Activated CD8-positive, alpha-beta memory T cell treated with anti-CD3 and anti-CD28 coated beads for 1 hour (primary cell): ENCODE measurements at places on chromosomes 12 and 14.

DNA sequence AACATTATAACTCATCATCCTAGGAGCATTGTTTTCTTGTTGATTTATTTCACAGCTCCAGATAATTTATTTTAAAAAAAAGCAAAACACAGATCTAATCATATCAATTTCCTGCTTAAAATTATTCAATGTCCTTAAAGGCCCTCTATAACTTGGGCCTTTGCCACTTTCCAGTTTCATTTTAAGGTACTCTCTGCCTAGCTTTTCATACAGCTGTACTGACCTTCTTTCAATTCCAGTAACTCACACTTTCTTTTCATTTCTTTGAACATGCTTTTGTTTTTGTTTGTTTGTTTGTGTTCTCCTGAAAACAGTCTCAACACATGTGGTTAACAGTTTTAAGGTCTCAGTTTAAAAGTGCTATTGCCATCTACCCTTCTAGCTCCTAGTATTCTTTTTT, 281.9 kb downstream of the ACSS3 start:
- no peak for DNase-seq

DNA sequence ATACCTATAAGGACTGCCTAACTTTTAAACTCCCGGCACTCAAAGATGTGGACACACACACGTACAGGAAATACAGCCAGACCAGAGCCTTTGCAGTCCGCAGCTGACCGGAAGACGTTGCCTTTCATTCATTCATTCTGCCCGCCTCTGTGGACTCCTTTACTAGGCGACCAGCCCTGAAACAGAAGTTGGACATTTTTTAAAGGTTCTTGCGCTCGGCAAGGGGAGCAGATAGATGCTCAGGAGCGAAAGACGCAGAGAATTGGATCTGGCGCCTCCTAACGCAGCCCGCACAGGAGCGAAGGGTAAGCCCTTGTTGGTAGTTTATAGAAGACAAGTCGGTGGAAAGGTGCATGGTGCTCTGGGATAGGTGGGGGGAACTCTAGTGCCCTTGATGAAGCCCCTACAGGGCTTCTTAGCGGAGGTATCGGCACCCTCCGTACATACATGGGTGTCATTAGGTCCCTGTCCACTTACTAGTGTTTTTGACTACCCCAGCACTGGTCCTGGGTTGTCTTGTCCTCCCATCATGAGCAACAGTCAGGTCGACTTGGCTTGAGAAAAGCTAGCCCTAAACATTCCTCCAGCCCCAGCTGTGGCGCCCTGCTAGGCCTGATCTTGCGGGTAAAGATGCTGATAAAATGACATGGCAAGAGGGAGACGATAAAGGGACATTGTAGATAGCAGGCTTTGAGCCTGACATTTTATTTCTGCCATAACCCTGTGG, at the start of gene KDM2B:
TSS of gene KDM2B (minus strand) at position 65 of the 727 bp plus-strand sequence. CDS start 112 bp downstream, outside the sequence.
- DNase-seq = no peak

DNA sequence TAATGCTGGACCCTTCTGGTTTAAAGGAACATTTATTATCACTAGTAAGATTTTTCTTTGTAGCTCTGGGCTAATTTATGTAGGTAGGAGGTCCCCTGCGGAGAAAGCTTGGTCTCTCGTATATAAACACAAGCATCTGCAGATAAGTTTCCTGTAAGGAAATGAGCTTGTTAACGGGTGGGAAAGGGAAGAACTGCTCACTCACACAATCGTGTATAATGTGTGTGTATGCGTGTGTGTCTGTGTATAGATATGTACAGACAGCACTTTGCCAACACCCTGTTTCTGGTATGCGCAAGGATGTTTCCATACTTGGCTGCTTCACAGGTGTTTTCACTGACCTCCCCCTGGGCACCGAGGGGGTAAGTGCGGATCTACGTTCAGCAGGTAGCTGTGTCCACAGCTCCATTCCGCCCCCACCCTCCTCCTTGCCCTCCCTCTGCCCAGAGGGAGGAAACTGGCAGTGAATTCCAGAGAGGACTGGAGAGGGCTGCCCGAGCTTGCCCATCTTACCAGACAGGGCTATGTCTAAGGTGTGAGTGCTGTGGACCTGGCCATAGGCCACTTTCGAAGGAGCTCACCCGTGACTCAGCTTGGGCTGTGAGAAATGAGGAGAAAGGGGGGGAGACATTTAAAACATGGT, 65.2 kb downstream of the NINJ2 start:
- no peak for DNase-seq

DNA sequence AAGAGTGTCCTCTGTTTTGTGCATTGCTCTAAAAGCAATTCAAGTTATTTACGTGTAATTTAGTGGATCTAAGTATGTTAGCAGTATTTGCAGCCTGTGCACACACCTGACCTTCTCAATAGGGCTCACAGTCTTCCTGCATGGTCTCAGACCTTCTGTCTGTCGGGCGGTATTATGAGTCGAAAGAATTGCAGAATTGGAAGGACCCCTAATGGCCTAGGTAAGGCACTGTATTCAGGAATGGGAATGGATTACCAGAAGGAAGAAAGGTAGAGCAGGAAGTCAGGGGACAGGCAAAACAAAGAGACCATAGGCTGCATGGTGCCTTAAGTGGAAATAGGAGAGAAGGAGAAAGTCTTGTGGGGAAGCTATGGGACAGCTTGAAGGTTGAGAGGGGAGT, 341.6 kb downstream of the VRK1 start:
- DNase-seq = no peak

DNA sequence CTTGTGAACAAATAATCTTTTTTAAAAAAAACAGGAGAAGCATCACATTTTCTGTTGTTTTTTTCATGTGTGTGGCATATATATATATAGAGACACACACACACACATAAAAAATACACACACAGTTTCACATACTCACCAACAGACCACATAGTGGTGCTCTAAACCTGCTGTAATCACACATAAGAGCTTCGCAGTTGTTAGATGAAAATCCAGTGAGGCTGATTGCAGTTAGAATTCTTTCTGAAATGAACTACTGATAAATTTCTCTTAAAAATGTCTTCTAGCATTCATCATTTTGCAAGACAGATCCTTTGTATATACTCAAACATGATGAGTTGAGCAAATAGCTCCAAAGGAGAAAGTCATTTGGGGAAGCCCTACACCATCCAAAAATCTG, 434.3 kb upstream of the STXBP6 start:
- no peak for DNase-seq

DNA sequence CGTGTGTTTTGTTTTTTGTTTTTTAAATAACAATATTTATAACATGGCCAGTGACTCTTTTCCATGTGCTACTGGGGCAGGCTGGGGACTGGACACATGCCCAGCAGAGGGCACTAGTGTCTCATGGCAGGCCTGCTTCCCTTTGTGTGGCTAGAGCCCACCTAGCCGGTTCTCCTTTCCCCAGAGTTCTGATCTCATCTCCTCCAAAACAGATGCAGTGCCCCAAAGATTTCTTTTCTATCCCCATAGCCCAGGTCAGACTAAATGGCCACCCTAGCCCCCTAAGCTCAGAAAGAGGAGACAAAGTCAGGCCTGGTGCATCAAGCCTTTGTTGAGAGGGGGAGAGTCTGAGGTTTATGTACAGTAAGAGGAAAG, 21.2 kb downstream of the PRPF40B start:
- DNase-seq = peak; percentile 73

DNA sequence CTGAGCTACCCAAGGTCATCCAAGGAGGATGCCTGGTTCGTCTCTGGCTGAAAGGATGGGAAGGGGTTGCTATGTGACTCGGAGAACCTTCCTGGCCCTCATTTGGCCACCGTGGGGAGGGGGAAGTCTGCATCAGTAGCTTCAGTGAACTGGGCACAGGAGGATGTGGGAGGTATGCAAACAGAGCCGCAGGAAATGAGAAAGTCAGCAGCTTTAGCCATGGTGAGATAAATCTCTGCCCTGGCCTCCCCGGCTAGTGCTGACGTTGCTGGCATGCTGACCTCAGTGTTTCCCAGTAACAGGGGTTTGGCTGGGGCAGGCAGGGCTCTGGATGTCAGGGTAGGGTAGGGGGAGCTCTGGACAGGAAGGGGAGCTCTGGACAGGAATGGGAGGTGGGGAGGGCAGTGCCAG, 2.3 kb upstream of the CEBPE start:
- no peak for DNase-seq

- no peak for DNase-seq
Observed at GRCh38 chr14:104879201-104879982, 14.3 kb downstream of the CEP170B start.

- no peak for DNase-seq
Observed at GRCh38 chr14:79734151-79734550, 477.2 kb downstream of the DIO2 start.

DNA sequence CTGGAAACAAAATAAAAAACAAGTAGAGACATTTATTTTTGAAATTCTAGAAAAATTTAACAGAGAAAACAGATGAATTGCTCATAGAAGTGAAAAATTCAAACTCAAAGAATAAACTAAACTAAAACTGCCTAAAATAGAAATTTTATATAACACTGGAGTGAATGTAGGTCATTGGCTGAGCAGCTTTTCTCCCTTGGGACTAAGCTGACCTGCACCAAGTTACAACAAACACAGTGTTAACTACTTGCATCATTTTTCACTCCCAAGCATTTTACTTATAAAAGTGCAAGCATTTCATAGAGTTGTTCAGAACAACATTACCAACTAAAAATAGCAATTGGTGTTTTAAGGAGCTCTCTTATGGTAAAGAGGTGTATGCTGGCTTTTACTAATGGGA, 298.1 kb downstream of the MED13L start:
- DNase-seq = no peak

DNA sequence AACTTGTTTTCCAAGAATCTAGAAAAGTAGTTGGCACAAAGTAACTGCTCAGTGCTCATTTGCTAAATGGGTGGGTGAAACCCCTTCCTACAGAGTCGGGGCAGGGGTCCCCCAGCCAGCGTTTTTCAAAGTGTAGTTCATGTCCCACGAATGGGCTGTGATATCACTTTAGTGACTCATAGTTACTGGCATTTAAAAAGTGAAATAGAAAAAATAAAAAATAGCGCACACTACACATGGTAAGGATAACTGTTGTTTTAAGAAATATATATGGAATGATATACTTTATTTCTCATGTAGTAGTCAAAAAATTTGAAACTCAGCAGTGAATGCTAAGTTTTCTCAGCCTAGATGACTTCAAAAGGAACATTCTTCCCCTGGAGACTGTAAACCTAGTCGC, 250.4 kb downstream of the CHST11 start:
- no peak for DNase-seq

GRCh38 chr14:91313852-91314251, 69.3 kb upstream of the GPR68 start:
- DNase-seq = no peak

GRCh38 chr12:109027767-109028166, 6.9 kb upstream of the SVOP start:
- no peak for DNase-seq

DNA sequence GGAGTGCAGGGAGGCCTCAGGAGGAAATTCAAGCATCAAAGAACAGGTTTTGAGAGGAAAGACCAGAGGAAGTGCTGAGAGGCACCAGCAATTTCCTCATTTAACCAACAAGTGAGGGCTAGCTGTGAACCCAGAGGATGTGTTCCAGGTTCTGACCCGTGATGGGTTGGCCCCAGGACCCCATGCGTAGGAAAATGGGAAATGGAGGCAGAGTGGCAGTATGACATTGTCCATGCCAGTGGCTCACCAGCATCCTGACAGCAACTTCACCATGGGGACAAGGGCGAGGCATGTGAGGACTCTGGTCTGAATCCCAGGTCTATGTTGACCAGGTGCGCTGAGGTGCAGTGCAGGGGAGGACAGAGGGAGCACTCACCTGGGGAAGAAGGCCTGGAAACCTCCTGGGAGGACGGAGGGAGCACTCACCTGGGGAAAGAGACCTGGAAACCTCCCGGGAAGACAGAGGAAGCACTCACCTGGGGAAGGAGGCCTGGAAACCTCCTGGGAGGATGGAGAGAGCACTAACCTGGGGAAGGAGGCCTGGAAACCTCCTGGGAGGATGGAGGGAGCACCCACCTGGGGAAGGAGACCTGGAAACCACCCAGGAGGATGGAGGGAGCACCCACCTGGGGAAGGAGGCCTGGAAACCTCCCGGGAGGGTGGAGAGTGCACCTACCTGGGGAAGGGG, 6.7 kb upstream of the CACNA2D4 start:
- no peak for DNase-seq

DNA sequence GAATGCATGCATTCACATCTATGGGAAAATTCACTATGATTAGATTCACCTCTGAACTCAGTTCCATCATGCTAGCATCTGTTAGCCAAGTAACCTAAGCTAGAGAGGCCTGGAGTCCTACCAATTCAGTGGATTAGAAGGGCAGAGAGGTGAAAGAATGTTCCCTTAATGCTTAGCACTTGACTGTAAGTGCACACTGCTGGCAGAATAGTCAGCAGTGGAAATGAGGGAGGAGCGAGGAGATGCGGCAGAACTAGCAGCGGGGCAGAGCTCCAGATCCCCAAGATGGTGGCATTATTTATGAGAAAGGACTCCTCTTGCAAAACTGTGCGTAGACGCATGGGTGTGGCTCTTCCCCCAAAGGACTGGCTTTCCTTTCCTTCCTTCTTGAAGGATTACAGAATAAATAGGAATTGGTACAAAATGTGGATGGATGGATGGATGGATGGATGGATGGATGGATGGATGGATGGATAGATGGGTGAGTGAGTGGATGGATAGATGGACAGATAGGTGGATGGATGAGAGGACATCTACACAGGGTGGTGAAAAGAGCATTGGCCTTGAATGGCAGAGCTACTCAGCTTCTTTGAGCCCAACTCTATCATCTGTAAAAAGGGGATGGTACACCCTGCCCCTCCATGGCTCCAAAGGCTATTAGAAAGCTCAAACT, 227.2 kb downstream of the CHST11 start:
- no peak for DNase-seq

GRCh38 chr14:99678198-99678597, 5.9 kb upstream of the CYP46A1 start:
- DNase-seq = no peak

DNA sequence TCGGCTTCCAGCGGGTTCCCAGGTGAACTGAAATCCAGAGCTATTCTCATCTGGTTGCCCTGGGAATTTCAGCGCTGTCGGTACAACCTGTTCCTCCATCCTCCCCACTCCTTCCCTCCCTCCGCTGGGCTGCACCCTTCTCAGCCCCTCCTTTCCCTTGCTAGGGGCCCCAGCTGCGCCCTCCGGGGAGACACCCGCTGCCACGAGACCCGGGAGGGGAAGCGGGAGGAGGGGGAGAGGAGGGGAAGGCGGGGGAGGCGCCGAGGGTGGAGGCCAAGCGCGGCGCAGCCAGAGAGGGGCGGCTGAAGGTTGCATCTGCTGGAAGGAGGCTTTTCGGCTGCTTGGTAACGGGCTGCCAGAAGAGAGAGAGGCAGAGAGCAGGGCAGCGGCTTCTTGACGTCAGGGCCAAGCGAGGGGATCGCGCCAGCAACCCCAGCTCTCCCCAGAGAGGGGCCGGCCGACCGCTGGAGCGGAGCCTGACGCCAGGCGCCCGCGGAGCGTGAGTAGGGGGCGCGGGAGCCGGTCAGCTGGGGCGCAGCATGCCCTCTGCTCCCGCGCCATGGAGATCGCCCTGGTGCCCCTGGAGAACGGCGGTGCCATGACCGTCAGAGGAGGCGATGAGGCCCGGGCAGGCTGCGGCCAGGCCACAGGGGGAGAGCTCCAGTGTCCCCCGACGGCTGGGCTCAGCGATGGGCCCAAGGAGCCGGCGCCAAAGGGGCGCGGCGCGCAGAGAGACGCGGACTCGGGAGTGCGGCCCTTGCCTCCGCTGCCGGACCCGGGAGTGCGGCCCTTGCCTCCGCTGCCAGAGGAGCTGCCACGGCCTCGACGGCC, at the start of gene KCNA5:
TSS of gene KCNA5 (plus strand) at position 291 of the 831 bp plus-strand sequence. CDS start at position 560, 269 bp downstream.
- no peak for DNase-seq

GRCh38 chr12:24778486-24779304, 170.2 kb downstream of the BCAT1 start:
- no peak for DNase-seq
